B cell (primary cell): ENCODE measurements at places on chromosomes 3 and 15. TPM values are rescaled to one million over a fixed set of nuclear protein-coding genes. Genes with fewer than 3 reads are reported as not detected.

WDR6 gene
- total RNA-seq, result 270 and 287 TPM in 2 replicates

DNA sequence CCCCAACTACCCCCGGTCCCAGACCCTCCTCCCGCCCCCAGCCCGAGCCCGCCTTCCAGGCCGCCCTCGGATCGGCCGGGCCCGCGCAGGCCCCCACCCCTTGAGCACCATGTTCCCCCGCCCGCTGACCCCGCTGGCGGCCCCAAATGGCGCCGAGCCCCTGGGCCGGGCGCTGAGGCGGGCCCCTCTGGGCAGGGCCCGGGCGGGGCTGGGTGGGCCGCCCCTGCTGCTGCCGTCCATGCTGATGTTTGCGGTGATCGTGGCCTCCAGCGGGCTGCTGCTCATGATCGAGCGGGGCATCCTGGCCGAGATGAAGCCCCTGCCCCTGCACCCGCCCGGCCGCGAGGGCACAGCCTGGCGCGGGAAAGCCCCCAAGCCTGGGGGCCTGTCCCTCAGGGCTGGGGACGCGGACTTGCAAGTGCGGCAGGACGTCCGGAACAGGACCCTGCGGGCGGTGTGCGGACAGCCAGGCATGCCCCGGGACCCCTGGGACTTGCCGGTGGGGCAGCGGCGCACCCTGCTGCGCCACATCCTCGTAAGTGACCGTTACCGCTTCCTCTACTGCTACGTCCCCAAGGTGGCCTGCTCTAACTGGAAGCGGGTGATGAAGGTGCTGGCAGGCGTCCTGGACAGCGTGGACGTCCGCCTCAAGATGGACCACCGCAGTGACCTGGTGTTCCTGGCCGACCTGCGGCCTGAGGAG, 472 bp downstream of the CHST14 start:
- no peaks in the 10 kb centered on the region for H3K36me3 ChIP-seq
- H3K4me3 ChIP-seq, result peak overlapping the region; percentile 84
- H3K27ac ChIP-seq, result peak overlapping the region; percentile 76
- peaks cover 18% of the 10 kb centered on the region for H3K4me1 ChIP-seq

GRCh38 chr3:40178012-40178594, 131.4 kb upstream of the EIF1B start:
- no peak for DNase-seq
- no peak overlapping the region for H3K4me3 ChIP-seq
- no peaks in the 10 kb centered on the region for H3K27me3 ChIP-seq
- H3K4me1 ChIP-seq, result no peaks in the 10 kb centered on the region
- no peaks in the 10 kb centered on the region for H3K36me3 ChIP-seq

DNA sequence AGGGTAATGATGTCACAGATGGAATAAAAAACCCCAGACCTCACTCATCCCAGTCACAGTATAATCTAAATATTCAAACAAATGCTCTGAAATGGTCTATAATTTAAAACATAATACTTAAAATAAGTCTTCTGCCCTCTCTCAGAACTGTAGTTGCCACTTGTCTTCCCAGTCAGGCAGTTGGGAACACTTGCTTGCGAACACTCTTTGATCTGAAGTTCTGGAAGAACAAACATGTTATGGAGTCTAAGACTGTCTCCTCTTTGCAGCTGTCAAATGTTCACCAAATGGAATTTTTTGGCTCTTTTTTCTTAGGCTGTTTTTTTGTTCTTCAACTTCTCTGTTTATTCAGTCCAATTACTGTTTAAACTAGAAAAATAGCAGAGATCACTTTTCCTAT, 711.1 kb upstream of the GOLIM4 start:
- no peaks in the 10 kb centered on the region for H3K4me1 ChIP-seq
- no peak for DNase-seq
- H3K4me3 ChIP-seq, result no peak overlapping the region
- H3K36me3 ChIP-seq, result no peaks in the 10 kb centered on the region

GRCh38 chr15:59307165-59307537, 65.5 kb downstream of the MYO1E start:
- no peaks in the 10 kb centered on the region for H3K27me3 ChIP-seq
- no peaks in the 10 kb centered on the region for H3K36me3 ChIP-seq
- H3K4me3 ChIP-seq, result no peak overlapping the region
